ENCODE measurements at places on chromosomes 2 and 18. TPM values are rescaled to one million over a fixed set of nuclear protein-coding genes. Genes with fewer than 3 reads are reported as not detected.

DNA sequence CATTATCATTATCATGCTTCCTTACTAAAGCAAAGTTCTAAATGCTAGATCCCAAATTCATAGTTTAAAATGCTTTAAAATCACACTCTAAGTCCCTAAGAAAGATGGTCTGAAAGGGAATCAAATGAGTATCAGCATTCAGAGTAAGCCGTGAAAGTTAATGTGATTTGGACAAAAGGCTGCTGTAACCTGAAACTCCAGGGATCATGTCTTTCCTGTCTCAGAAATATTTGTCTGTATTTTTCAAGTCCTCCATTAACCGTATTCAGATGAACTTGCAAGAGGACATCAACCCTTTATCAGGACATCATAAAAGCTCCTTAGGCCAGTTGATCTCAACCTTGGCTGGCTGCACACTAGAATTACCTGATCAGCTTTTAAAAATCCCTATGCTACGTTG is 324.3 kb upstream of the PKDCC start:
- H3K27ac ChIP-seq = no peak overlapping the region
- peaks cover 6% of the 10 kb centered on the region for H3K4me1 ChIP-seq
- no peaks in the 10 kb centered on the region for H3K36me3 ChIP-seq
- H3K27me3 ChIP-seq = no peaks in the 10 kb centered on the region
- H3K4me3 ChIP-seq = no peak overlapping the region

CRYGC gene
- polyA plus RNA-seq = not detected

DNA sequence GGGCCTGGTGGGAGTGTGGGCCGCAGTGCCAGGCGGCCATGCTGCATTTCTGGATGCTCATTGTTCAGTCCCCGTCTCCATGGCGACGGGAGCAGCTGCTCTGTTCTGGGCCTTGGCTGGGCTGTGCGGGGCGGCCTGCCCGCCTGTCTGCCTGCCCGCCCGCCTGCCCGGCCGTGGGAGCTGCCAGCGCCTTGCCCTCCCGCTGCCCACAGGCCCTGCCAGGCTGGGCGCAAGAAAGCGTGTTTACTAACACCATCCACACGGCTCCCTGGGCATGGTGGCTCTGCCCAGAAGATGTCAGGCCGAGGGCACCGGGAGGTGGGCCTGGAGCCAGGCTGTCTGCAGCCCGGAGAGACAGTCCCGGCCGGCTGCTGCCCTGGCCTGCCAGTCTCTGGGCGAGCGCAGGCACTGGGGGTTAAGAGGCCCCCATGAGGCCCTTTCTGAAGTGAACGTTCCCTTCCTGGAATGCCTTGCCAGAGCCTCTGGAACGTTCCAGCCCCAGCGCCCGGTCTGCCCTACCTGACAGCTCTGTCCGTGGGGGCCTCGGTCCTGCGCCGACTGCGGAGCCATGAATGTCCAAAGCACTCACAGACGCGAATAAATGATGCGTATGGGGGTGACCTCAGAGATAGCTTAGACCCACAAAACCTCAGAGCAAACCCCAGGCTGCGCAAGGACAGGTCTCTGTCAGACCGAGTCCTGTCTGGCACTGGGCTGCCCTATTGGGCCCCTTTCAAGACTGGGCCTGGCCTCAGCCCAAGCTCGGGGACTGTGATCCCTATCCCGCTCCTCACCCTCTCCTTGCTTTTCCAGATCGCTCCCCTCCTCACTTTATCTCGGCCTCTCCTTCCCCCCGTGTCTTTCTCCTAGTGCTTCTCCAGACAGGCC is 44.3 kb downstream of the MYCN start:
- DNase-seq = no peak
- H3K36me3 ChIP-seq = no peaks in the 10 kb centered on the region
- no peak overlapping the region for H3K27ac ChIP-seq
- no peaks in the 10 kb centered on the region for H3K4me1 ChIP-seq

DNA sequence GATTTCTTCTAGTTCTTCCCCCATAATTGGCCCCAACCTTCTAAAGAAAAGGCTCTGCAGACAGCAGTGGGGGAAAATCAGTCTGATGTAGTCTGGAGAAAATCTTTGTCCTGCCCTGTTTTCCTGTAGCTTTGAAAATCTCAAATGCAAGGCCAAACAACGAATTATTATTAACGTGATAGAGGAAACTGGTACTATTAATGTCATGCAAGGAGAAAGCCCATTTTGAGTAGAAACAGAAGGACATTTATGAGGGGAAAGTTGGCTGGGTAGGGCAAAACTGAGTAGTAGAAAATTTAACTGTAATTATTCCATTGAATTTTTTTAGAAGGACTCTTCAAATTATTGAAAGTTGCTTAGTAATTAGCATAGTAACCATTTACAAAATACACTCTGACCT is 98.8 kb downstream of the FMNL2 start:
- DNase-seq = no peak
- no peaks in the 10 kb centered on the region for H3K27me3 ChIP-seq
- H3K27ac ChIP-seq = no peak overlapping the region
- no peaks in the 10 kb centered on the region for H3K4me1 ChIP-seq

- peak within 1 kb of the TSS; percentile 90 for H3K27ac ChIP-seq
- peaks cover 34% of the 10 kb centered on the region for H3K36me3 ChIP-seq
- H3K27me3 ChIP-seq = no peaks in the 10 kb centered on the region
- peak within 1 kb of the TSS; percentile 88 for H3K4me3 ChIP-seq
- peaks cover 26% of the 10 kb centered on the region for H3K4me1 ChIP-seq
- DNase-seq = peak; percentile 98
Measured at GRCh38 chr2:43226558-43226954, at the start of gene ZFP36L2. Gene ZFP36L2, minus strand, starts transcription at chr2:43226606. Its CDS starts 291 bp downstream, at chr2:43226315.

- no peak overlapping the region for H3K4me3 ChIP-seq
- H3K36me3 ChIP-seq = no peaks in the 10 kb centered on the region
- no peak overlapping the region for H3K27ac ChIP-seq
- no peaks in the 10 kb centered on the region for H3K27me3 ChIP-seq
- H3K4me1 ChIP-seq = no peaks in the 10 kb centered on the region
Measured at GRCh38 chr2:196538646-196539045, 100.9 kb upstream of the CCDC150 start.

DNA sequence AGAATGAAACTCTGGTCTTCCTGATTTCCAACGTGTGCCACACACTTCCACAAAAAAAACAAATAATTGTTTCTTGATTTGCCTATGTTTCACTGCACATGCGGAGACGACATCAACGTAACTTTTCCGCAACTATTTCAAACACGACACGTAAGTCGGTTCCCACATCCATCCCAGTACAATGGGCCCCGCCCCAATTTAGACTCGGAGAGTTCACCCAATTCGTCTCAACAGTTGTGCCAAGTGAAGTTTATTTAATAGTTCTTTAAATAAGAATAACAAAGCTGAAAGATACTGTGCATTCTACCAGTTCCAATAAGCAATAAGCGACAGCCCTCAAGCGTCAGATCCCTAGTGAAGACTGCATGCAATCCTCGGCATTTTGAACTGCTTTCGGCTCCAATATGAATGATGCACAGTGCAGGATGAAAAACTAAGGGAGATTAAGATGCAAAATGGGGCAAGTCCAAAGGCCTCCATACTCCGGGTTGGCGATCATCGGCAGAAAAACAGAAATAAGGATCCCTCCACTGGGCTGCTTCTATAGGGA is 664 bp downstream of the CCT4 start:
- no peaks in the 10 kb centered on the region for H3K27me3 ChIP-seq
- H3K27ac ChIP-seq = peak overlapping the region; percentile 95
- DNase-seq = no peak
- peaks cover 13% of the 10 kb centered on the region for H3K36me3 ChIP-seq

ALPP gene
- polyA plus RNA-seq = not detected

DNA sequence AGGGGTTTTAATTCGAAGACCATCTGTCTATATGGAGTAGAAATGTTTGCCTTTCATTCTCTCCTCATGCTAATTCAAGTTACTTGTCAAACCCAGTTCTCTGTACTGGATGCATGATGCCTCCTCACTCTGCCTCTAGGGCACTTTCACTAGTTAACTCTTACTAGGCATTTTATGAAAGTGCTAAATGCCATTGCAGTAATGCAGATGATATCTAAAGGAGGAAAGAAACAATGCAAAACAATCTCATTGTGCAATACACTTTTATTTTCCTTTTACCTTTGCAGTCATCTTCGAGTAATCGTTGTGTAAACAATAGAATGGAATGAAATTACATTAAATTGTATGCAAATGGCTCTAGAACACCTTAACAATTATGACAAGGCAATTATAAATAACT is 293.6 kb downstream of the STK39 start:
- H3K4me3 ChIP-seq = no peak overlapping the region
- H3K4me1 ChIP-seq = no peaks in the 10 kb centered on the region
- no peaks in the 10 kb centered on the region for H3K36me3 ChIP-seq
- no peaks in the 10 kb centered on the region for H3K27me3 ChIP-seq

Measured in CD4-positive, alpha-beta memory T cell (primary cell).